ENCODE measurements at places on chromosomes 16 and 17. TPM values are rescaled to one million over a fixed set of nuclear protein-coding genes. Genes with fewer than 3 reads are reported as not detected.
A peak's percentile ranks its signal among the peaks of the same experiment; 100 is the strongest.

- H3K36me3 ChIP-seq, result no peaks in the 10 kb centered on the region
- H3K27me3 ChIP-seq, result peaks cover 23% of the 10 kb centered on the region
- DNase-seq, result no peak
- peaks cover 3% of the 10 kb centered on the region for H3K4me1 ChIP-seq
- peak overlapping the region; percentile 84 for H3K27ac ChIP-seq
These were observed 31.5 kb downstream of the CDK5RAP3 start for GRCh38 chr17:48002266-48002915.

EFCAB5 gene
- polyA plus RNA-seq, result 2.0 TPM

DNA sequence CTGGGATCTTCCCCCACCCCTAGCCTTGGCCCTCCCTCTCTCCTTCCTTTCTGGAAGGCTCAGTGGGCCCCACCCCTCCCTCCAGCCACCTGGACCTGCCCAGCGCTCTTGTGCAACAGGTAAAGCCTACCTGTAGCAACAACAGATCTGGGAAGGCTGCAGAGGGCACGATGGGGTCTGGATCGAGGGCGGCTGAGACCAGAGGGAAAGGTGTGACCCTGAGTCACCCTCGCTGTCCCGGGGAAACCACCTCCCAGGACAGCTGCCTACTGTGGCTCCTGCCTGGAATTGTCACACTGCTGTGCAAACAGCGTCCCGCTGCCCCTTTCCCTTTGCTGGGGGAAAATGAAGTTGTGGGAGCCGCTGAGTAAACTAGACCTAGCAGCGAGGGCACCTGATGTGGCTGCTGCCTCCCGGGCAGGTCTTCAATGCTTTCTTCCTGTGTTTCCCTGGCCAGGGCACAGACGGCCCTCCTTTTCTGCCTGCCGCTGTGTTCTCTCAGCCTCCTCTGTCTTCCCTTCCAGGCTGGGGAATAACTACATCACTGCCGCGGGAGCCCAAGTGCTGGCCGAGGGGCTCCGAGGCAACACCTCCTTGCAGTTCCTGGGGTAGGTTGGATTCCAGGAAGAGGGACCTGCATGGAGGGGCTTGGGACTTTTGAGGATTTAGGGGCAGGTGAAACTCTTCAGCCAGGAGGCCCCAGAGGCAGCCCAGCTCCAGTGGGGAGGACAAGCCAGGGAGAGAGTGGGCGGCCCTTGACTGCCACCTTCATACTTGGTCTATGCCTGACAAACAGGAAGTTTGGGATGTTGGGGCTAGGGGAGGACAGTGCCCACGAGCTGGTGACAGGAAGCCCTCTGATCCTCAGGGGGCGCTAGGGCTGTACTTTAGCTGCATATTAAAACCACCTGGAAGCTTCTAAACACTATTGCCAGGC, 22.2 kb upstream of the CYLD start:
- no peak overlapping the region for H3K27ac ChIP-seq
- H3K4me1 ChIP-seq, result no peaks in the 10 kb centered on the region
- H3K4me3 ChIP-seq, result no peak overlapping the region
- peaks cover 31% of the 10 kb centered on the region for H3K36me3 ChIP-seq

DNA sequence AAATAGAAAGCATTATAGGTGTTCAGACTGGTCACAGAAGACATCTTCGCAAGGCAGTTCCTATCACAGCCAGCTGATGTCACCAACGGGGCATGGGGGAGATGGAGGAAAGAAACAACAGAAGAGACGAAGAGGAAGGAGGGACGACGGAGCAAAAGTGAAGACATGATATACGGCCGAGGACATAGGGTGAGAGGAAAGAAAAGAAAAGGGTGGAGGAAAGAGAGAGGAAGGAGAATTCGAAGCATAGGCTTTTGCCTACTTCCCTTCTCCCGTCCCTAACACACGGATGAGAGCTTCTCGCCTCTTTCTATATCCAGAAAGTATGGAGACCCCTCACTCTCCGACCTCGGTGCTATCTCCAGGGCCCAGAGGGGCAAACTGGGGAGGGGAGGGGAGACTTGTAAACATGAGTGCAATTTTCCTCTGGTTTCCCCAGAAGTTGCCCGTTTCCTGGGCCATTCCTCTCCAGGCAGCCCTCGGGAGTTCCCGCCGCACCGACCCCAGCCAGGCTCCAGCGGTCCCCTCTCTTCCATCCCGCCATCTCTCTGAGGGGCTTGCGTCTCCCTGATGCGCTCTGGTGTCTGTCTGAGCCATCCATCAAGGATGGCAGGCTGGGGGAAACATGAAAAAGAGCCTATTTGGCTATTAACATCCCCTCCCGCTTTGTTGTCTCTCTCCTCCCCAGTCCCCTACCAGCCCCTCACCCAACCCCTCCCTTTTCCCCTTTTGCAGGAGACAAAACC, 26.0 kb downstream of the COPZ2 start:
- H3K36me3 ChIP-seq, result no peaks in the 10 kb centered on the region
- H3K27me3 ChIP-seq, result peaks cover 84% of the 10 kb centered on the region
- peak overlapping the region; percentile 9 for H3K4me3 ChIP-seq
- peak; percentile 23 for DNase-seq
- H3K4me1 ChIP-seq, result peaks cover 8% of the 10 kb centered on the region

DNA sequence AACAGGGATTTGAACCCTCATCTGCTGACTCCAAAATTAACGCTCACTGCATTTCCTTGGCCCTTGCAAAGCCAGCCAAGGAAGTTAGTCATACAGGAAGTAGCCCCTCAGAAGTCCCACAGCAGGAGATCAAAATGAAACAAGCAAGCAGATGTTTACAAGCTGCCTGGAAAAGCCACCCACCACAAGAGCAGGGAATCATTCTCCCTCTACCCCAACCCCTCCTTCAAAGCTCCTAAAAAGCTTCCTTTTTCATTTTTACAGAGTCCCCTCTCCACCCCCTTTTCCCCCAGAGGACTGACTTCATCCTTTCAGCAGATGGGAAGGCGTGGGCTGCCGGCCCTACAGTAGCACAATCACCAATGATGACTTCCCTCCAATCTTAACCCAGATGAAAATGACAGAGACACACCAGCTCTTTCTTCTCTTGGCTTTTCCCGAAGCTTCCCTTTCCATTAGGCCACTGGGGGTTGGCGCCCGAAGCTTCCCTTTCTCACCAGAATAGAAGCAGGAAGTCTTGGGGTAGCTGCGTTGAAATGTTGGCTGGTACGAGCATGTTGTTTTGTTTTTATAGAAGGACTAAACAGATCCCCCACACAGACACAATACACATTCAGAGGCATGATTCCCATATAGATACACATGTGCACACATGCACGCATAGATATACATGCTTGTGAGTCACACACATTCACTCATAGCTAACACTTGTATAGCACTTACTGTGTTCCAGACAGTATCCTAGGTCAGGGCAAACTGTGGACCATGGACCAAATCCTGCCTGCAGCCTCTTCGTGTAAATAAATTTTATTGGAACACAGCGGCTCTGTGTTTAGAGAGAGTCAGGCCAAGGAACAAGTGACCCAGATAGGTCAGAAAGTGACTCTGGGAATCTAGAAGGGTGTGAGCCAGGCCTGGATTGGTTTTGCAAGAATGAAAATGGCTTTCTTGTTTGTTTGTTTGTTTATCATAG, 17.4 kb downstream of the ITPRIPL2 start:
- no peak overlapping the region for H3K4me3 ChIP-seq
- no peaks in the 10 kb centered on the region for H3K36me3 ChIP-seq
- peaks cover 20% of the 10 kb centered on the region for H3K4me1 ChIP-seq
- DNase-seq, result peak; percentile 75
- H3K27me3 ChIP-seq, result no peaks in the 10 kb centered on the region

PEMT gene
- polyA plus RNA-seq, result 30.3 TPM

CDYL2 gene
- polyA plus RNA-seq, result 5.0 TPM

DNA sequence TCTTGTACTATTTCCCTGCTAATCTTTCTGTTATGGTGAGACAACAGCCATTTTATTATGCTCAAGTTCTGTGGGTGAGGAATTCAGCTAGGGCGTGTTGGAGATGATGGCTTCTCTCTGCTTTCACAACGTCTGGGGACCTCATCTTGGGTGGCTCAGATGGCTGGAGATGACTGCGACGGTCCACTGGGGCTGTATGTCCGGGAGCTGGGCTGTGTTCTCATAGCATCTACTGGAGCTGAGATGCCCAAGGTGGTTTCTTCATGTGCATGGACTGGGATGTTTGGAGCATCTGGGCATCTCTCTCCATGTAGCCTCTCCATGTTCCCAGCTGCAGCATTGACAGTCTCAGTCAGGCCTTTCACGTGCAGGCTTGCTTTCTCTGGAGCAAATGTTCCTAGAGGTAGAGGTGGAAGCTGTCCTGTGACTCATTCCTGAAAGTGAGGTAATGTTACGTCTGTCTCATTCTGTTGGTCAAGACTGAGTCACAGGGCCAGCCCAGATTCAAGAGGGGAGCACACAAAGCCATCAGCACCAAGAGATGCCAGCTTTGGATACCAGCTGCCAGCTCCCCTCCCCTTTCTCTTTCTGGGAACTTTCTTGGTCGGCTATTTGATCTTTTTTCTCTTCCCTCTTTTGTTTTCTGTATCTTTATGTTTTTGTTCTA, 96.2 kb downstream of the RAP1GAP2 start:
- H3K27me3 ChIP-seq, result no peaks in the 10 kb centered on the region
- H3K4me1 ChIP-seq, result no peaks in the 10 kb centered on the region
- H3K36me3 ChIP-seq, result no peaks in the 10 kb centered on the region
- no peak for DNase-seq

GRCh38 chr17:10729334-10730193, at the start of gene TMEM220:
TSS of gene TMEM220 (minus strand) at chr17:10730023. CDS start at chr17:10729851, 172 bp downstream.
- H3K4me1 ChIP-seq, result no peaks in the 10 kb centered on the region
- H3K27me3 ChIP-seq, result no peaks in the 10 kb centered on the region
- peak within 1 kb of the TSS; percentile 65 for H3K4me3 ChIP-seq
- DNase-seq, result peak; percentile 87

KRT16 gene
- polyA plus RNA-seq, result not detected

- no peak for DNase-seq
- no peaks in the 10 kb centered on the region for H3K4me1 ChIP-seq
- H3K36me3 ChIP-seq, result no peaks in the 10 kb centered on the region
These were observed 18.9 kb upstream of the ABCC3 start for GRCh38 chr17:50615828-50616227.

DNA sequence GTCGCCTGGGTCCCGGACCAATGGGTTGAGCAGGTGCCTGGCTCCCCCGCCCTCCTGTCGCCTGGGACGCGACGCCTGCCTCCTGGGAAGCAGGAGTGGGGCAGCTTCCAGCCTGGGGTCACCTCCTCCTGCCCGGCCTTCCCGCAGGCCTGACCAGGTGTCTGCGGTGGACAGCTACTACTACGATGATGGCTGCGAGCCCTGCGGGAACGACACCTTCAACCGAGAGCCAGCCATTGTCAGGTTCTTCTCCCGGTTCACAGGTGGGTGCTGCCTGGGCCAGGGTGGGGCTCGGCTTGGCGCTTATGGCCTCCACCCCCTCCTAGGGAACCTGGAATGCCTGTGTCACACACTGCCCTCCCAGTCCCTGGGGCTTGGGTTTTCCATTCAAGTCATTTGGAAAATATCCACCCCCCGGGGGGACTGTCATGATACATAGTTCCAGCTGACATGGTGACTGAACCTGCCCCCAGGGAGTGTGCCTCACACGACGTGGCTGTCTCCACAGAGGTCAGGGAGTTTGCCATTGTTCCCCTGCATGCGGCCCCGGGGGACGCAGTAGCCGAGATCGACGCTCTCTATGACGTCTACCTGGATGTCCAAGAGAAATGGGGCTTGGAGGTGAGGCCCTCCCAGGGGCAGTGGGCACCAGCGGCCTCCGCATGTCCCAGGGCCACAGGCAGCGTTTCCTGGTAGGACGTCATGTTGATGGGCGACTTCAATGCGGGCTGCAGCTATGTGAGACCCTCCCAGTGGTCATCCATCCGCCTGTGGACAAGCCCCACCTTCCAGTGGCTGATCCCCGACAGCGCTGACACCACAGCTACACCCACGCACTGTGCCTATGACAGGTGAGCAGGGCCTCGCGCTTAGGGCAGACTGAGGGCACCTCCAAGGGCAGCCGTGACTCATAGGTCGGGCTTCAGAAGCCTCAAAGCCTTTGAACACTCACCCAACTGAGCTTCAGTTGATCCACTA, 2.3 kb downstream of the DNASE1 start:
- no peaks in the 10 kb centered on the region for H3K27me3 ChIP-seq
- no peak overlapping the region for H3K4me3 ChIP-seq
- no peak overlapping the region for H3K27ac ChIP-seq

GRCh38 chr17:34370997-34371395, 8.0 kb upstream of the CCL1 start:
- no peak overlapping the region for H3K4me3 ChIP-seq

- no peak overlapping the region for H3K27ac ChIP-seq
- no peaks in the 10 kb centered on the region for H3K27me3 ChIP-seq
These were observed 180.7 kb upstream of the CACNG5 start for GRCh38 chr17:66654106-66654740.

- no peaks in the 10 kb centered on the region for H3K36me3 ChIP-seq
- H3K27me3 ChIP-seq, result no peaks in the 10 kb centered on the region
- peaks cover 24% of the 10 kb centered on the region for H3K4me1 ChIP-seq
- no peak overlapping the region for H3K4me3 ChIP-seq
- H3K27ac ChIP-seq, result no peak overlapping the region
- no peak for DNase-seq
These were observed 65.9 kb downstream of the SPAG9 start for GRCh38 chr17:51054748-51055147.

GRCh38 chr17:78806451-78806850, 24.4 kb upstream of the CYTH1 start:
- no peak overlapping the region for H3K27ac ChIP-seq
- H3K27me3 ChIP-seq, result no peaks in the 10 kb centered on the region
- H3K36me3 ChIP-seq, result no peaks in the 10 kb centered on the region
- no peaks in the 10 kb centered on the region for H3K4me1 ChIP-seq
- no peak for DNase-seq

- peaks cover 28% of the 10 kb centered on the region for H3K36me3 ChIP-seq
- H3K27ac ChIP-seq, result no peak overlapping the region
- peaks cover 65% of the 10 kb centered on the region for H3K4me1 ChIP-seq
- H3K4me3 ChIP-seq, result no peak overlapping the region
- no peaks in the 10 kb centered on the region for H3K27me3 ChIP-seq
- no peak for DNase-seq
These were observed 15.1 kb downstream of the NOD2 start for GRCh38 chr16:50708373-50709060.

DNA sequence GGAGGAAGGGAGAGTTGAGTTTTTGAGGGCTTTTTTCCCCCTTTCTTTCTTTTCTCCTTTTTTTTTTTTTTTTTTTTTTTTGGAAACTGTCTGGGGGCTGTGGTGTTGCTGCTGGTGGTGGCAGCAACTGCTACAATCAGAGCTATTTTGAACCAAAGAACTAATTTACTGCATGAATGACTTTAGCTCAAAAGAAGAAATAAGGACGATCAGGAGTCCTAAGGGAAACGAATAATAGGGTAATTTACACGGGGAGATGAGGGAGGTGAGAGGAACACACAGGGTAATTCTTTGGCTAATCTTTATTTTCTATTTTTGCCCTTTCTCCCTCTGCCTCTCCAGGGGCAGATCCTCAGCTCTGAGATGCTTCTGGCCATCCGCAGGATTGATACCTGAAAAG, 119.8 kb downstream of the TMEM132E start:
- no peaks in the 10 kb centered on the region for H3K4me1 ChIP-seq
- H3K4me3 ChIP-seq, result no peak overlapping the region
- H3K36me3 ChIP-seq, result no peaks in the 10 kb centered on the region

LDHD gene
- polyA plus RNA-seq, result 2.3 TPM

DNA sequence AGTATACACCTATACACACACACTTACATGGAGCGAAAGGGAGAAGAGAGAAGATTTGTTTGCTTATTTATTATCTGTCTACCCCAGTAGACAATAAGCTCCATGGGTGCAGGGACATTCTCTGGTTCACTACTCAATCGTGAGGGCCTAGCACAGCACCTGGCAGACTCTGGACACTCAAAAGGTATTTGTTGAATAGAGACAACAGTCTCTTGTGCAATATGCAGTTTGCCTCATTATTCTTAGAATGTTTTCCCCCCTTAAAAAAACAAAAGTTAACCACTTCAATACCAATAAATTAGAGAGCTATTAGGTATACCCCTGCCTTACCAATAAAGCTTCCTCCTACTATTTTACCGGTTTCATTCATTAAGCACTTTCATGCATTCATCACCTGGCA, 2.0 kb downstream of the AKAP10 start:
- no peaks in the 10 kb centered on the region for H3K36me3 ChIP-seq
- no peak overlapping the region for H3K27ac ChIP-seq
- no peak for DNase-seq
- H3K27me3 ChIP-seq, result no peaks in the 10 kb centered on the region
- H3K4me1 ChIP-seq, result peaks cover 14% of the 10 kb centered on the region

Measured in left lung (tissue), 14 donors.